ENCODE measurements at places on chromosomes 3 and 15.

GRCh38 chr3:101778385-101779046, 495 bp upstream of the NXPE3 start:
- DNase-seq, result no peak

GRCh38 chr3:130850044-130850797, 43.7 kb upstream of the ATP2C1 start:
- DNase-seq, result peak; percentile 14

- DNase-seq, result no peak
Measured at GRCh38 chr3:27194861-27195483, 174.2 kb downstream of the NEK10 start.

GRCh38 chr15:67593562-67593961, 51.1 kb downstream of the MAP2K5 start:
- no peak for DNase-seq

- DNase-seq, result peak; percentile 87
Measured at GRCh38 chr3:143507735-143508580, 340.3 kb downstream of the SLC9A9 start.

DNA sequence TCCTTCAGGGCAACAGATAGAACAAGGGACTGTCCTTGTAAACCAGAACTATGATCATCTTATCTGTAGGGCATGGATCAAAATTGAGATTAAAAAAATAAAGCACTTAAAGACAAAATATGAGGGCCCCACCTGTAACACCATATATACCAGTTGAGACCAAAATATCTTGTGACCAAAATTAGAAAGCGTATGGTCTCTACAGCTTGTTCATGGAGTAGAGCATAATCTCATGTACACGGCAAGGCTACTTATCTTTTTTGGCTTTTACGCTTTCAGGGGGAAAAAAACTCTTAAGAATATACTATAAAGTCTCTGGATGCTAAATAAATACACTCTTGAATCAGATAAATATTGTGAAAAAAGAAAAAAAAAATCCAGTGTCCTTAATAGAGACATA, 49.3 kb downstream of the ADAMTS9 start:
- DNase-seq, result no peak

- no peak for DNase-seq
Measured at GRCh38 chr15:76163457-76164295, 103.9 kb downstream of the TMEM266 start.

- DNase-seq, result no peak
Measured at GRCh38 chr15:69920221-69920620, 177.5 kb downstream of the TLE3 start.

DNA sequence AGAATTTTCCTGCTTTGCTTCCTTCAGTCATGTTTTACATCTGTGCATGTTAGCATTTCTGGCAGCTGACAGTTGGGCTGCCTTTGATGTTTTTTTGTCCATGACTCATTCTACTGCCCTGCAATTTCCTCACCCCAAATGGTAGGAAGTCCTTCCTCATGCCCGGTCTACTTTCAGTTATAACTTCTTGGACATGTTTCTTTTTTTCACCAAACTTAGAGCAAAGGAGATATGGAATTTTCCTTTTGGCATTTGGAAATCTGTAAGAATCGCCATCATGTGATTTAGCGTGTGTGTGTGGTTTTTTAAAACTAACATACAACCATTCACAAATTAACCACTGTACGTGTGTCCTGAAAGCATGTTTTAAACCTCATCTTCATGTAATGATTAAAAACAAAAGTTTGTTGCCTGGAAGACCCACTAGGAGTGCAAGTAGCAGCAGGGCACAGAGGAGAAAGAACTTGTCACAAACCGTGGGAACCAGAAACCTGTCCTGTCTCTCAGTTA, 430.7 kb upstream of the CFAP20DC start:
- peak; percentile 77 for DNase-seq

- DNase-seq, result no peak
Measured at GRCh38 chr3:184549796-184550577, 11.6 kb upstream of the EPHB3 start.

- peak; percentile 59 for DNase-seq
Measured at GRCh38 chr3:149224736-149225594, 3.3 kb upstream of the CP start.

DNA sequence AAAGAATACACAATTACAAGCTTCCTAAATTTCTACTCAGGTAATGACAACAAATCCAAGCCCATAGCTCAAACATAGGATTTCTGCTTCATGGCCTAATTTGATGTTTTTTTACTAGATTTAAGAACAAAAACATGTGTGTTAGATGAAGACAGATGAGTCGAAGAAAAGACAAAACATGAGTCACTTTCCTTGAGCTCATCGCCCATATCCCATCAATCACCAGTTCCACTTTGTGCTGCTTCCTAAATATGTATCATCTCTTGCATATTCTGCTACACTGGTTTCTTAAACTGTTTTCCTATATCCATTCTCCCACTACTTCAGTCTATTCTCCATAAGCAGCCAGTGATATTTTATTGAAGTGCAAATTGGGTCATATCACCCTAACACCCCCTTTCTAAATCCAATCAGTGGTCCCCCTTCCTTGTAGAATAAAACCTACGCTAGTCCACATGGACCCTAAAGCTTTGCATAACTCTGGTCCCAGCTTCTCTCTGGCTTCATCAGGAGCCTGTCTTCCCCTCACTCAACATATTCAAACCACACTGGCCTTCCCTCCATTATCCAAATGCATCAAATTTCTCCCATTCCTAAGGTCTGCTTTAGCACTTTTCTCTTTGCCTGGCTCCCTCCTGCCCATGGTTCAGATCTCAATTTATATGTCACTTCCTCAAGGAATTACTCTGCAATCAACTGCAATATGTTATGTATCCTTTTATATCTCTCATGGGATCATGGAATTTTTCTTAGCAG, 1033.9 kb downstream of the FHIT start:
- DNase-seq, result peak; percentile 33

DNA sequence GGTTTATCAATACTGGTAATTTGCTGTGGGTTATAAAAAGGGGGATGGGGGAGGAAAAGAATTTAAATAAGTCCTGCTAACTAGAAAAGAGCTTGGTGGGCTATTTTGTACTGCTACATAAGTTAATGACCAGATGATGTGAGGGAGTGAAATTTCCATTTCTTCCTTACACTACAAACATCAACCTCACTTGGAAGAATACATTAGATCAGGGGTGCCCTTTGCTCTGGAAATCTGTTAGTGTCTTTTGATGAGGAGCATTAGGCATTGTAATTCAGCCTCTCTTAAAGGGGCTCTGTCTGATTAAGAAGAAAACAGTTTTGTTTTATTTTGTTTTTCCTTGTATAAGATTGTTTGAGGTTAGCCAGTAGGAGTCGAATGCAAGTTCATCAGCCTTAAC, 576.4 kb upstream of the TBL1XR1 start:
- DNase-seq, result no peak

- no peak for DNase-seq
Measured at GRCh38 chr15:73747847-73748590, 5.1 kb downstream of the INSYN1 start.

DNA sequence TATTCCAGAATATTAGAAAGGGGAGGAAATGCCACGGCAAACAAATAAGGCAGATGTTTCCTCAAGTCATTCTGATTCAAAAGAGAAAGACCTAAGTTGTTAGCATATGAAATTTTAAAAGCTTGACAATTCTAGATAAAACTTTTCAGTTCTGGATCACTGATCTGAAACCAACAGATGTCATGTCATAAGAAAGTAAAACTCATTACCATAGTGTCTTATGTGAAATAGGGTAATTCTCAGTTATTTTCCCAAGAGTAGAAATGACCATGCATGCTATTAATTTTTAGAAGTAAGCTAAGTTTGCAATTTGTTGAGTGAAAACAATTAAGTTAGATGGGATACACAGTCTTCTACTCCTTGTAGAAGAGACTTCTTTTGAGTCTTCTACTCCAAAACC, 630.3 kb downstream of the NAALADL2 start:
- DNase-seq, result no peak

- DNase-seq, result no peak
Measured at GRCh38 chr15:60762638-60763037, 283.7 kb upstream of the ICE2 start.
